ENCODE measurements at places on chromosomes 12 and 14.

GRCh38 chr12:4829161-4829792 lies 80.4 kb upstream of the KCNA1 start:
- DNase-seq, result no peak

DNA sequence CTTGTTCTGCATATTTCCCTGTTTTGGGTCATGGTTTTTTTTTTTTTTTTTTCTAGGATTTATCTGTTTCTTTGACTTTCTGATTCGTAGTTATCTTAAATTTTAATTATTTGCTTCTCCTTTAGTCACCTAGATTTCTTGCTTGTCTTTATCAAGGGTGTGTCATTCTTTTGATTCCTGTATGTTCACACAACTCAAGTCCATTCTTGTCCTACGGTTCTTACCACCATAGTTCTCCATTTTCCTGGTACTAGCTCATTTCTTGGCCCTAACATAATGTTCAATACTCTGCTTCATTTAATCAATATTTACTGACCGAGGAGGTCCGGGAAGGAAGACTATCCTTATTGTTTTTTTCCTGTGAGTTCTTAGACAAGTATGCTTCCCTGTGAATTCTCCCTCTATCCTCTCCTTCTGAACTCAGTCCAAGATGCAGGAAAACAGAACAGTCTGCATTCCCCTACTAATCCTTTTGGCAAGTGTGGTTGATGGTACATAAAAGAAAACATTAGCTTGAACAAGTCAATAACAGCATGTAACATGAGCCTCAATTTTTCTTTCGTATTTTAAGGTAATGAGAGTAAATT lies 1346.4 kb upstream of the SEL1L start:
- DNase-seq, result no peak

DNA sequence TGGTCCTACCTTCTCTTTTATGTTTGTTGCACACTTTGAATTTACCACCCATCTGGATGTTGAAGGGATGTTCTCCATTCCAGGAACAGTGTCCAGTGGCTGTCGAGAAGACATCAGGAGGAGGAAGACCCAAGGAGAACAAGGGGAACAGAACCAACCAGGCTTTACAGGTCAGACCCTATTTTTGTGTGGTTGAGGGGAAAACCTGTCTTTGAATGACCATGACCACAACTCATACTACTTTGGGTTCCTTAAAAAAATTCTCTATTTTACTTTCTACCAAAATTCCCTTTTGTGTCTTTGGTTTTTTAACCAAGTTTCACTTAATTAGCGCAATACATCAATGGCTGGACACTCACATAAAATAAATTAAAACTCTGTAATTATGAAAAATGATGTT lies 78.7 kb downstream of the PLXNC1 start:
- no peak for DNase-seq

DNA sequence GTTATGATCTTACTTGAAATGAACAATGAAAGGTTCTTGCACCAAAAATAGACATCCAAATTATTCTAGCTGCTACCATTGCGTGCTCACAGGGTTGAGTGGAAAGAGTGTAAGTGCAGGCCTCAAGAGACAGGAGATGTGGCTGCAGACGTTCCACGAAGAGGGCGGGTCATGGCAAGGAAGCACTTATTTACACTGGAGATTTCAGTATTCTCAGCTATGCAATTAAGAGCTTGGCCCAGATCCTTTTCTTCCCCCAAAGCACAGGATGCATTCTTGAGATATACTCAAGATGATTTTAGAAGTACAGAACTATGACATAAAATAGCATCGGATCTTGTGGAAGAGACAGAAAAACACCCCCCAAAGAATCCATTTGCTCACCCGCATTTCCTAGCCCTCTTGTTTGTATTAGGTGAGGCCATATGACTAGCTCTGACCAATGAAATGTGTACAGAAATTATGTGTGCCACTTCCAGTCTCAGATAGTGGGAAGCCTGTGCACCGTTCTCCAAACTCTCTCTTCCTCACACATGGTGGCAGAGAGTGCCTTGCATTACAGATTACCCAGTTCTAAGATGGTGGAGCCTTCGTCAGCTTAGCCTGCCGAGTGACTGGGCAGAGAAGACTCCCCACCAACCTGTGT lies 261.4 kb downstream of the TTC8 start:
- peak; percentile 57 for DNase-seq

- no peak for DNase-seq
These were observed 130.8 kb upstream of the BMP4 start for GRCh38 chr14:54087376-54087775.

GRCh38 chr12:116166306-116166705 lies 111.2 kb downstream of the MED13L start:
- no peak for DNase-seq

- DNase-seq, result no peak
These were observed 416.8 kb downstream of the LRFN5 start for GRCh38 chr14:42023452-42023851.

- peak; percentile 29 for DNase-seq
These were observed 236.1 kb upstream of the DIO2 start for GRCh38 chr14:80447392-80447791.

GRCh38 chr12:101172316-101172715 lies 37.7 kb downstream of the SLC5A8 start:
- no peak for DNase-seq

GRCh38 chr12:27995406-27995805 lies 22.9 kb upstream of the PTHLH start:
- no peak for DNase-seq

GRCh38 chr12:25958428-25959070 lies at the start of gene RASSF8:
Gene RASSF8, plus strand, starts transcription at chr12:25958682. Its CDS starts 96,662 bp downstream, at chr12:26055344.
- DNase-seq, result peak; percentile 85

DNA sequence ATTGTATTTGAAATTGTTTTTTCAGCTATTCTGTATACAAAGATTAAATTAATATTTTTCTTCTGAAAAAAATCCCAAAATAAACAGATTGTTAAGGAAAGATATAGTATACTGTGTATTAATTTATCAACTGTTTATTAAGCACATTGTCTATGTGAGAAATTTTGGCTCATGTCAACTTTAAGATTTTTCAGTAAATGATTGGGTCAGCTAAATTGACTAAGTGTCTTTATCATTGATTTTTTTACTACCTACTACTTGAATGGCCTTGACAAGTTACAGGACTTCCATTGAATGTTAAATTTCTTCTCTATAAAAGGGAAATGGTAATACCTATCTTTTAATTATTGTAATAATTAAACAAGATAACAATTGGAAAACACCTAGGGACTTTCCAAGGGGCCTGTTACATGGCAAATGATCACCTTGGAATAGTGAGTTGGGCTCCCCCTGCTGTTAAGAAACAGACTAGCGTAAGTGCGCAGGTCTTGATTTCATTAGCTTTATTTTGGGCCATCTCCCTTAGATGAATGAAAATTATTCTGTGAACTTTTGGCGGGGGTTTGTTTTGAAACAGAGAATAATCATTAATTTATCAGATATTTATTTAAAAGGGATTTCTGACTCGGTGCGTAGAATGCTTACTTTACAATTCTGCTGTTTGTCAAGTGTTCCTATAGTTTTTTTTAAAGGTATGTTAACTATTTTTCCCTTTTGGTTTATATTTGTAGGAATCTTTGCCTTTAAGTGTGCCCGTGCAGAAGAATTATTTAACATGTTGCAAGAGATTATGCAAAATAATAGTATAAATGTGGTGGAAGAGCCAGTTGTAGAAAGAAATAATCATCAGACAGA lies 14.5 kb upstream of the CCT2 start:
- DNase-seq, result peak; percentile 63

DNA sequence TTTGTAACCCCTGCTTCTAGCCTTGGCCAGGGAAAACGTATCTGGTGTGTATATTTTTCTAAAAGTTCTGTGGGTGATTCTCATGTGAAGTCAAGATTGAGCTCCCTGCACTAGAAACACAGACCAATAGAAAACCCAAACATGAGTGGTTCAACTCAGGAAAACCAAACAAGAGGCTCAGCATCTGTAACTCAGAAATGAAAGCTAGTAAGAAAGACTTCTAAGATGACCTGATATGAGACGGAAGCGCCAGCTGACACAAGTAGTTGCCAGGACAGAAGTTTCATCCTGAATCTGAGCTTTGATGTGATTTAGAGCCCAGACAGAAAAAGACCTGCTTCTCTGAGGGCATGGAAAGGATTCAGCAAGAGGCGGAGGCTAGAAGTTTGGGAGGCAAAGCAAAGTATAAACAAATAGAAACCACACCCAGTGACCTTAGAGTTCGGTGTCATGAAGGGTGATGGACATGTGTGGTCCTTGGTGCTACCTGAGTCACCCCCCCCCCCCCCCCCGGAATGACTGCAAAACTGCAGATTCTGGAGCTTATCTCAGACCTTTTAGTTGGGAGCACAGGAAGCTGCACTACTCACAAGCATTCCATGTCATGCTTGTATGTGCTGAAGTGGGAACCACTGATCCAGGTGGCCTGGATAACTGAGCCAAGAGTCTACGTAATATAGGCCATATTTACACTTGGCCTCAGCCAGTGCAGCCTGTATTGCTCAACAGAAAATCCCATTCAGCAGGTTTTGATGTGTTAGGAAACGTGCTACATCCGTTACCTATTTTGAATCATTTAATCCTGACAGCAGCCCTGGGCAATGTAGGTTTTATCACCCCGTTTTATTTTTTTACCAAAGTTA lies 191.3 kb downstream of the ANO6 start:
- no peak for DNase-seq

DNA sequence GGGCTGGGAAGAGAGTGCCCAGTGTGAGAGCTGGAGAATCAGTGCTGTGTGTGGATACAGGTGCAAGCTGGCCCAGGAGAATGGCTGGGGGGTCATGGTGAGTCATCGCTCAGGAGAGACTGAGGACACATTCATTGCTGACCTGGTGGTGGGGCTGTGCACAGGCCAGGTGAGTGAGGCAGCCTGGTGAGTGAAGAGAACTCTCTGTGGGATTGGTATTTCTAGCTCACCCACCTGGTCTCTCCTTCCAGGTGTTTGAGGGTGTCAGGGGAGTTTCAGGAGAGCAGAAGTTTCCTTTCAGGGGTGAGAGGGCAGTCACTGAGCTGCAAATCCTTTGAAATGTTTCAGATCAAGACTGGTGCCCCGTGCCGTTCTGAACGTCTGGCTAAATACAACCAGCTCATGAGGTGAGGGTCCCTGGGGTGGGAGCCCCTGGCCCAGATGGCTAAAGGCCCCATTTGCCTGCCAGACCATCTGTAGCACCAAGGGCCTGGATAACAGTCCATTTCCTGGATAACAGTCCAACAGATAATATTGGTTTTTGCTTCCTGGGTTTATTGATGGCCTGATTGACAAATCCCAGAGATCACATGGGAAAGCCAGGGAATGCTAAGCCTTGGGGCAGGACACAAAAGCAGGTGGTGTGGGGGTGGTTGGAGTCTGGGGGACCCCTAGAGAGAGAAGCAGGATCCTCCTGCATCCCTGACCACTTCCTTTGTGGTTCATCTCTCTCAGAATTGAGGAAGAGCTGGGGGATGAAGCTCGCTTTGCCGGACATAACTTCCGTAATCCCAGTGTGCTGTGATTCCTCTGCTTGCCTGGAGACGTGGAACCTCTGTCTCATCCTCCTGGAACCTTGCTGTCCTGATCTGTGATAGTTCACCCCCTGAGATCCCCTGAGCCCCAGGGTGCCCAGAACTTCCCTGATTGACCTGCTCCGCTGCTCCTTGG lies 5.5 kb upstream of the ATN1 start:
- no peak for DNase-seq

- no peak for DNase-seq
These were observed 11.5 kb downstream of the TEAD4 start for GRCh38 chr12:2970744-2971143.

DNA sequence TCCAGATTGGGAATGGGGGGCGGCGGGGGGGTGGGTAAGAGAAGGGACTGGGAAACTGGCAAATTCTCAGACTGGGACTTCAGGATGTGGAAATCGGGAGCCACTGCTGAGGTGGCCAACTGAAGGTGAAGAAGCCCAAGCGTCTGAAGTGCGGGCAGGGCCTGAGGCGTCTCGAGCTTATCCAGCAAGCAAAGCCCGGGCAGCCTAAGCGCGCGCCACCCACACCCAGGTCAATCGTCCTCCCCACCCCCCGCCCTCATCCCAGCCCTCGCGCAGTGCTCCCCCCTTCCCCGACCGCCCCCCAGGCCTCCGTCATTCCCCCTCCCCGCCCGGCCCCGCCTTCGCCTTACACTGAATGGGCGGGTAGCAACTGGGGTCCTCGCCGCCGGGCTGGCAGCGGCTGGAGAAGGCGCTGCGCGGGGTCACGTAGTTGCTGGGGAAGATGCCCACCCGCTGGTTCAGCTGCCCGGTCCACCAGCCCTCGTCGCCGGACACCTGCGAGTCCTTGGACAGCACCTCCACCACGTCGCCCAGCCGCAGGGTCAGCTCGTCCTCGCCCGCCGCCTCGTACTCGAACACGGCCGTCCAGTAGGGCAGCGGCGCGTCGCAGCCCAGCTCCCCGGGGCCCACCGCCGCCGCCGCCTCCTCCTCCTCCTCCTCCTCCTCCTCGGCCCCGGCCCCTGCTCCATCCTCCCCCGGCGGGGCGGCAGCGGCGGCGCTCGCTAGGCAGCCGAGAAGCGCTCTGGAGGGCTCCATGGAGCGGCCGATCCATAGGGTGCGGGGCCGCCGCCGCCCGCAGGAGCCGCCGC lies 693 bp downstream of the MAP3K9 start:
- DNase-seq, result no peak

- peak; percentile 31 for DNase-seq
These were observed 29.0 kb upstream of the SMUG1 start for GRCh38 chr12:54217774-54218241.

- DNase-seq, result peak; percentile 29
These were observed 68.7 kb upstream of the HMGA2 start for GRCh38 chr12:65755596-65755978.

GRCh38 chr14:61439779-61440418 lies 118.5 kb downstream of the PRKCH start:
- no peak for DNase-seq

GRCh38 chr12:117125272-117125613 lies 26.0 kb upstream of the TESC start:
- no peak for DNase-seq

DNA sequence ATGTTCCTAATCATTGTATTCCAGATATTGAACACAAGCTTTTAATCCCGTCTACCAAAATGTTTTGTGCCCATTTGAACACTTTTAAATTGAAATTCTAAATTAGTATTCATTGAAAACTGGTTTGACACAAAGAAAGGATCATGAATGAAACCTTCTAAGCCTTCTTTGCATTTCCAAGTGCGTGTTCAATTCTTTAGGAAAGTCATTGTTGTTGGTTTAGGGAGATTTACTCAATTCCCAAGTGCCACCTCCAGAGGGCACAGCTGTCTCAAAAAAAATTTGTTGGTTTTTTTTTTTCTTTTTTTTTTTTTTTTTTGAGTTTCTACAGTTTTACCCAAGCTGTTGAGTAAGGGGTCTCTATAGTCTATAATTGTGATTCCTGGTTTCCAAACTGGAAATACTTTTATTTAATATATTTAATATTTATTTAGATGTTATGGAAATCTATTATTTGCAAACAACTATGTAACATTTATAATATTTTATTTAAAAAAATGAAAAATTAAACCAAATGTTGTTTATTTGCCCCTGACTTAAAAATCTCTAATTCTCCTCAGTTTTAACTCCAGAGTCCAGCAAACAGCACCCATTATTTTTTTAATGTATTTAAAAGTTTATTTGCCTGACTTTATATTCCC lies 79.9 kb downstream of the NEDD1 start:
- peak; percentile 20 for DNase-seq
